ENCODE measurements at places on chromosomes 4 and X. TPM values are rescaled to one million over a fixed set of nuclear protein-coding genes. Genes with fewer than 3 reads are reported as not detected.

- H3K36me3 ChIP-seq = no peaks in the 10 kb centered on the region
- peaks cover 34% of the 10 kb centered on the region for H3K4me1 ChIP-seq
- H3K27ac ChIP-seq = no peak overlapping the region
Measured at GRCh38 chr4:155761916-155762315, 3.1 kb downstream of the GUCY1B1 start.

Gene TDO2
- 0.43 TPM for polyA plus RNA-seq

- H3K27me3 ChIP-seq = peaks cover 2% of the 10 kb centered on the region
- H3K4me3 ChIP-seq = no peak overlapping the region
- no peak for DNase-seq
- no peak overlapping the region for H3K27ac ChIP-seq
Measured at GRCh38 chrX:148389629-148390028, 110.8 kb upstream of the AFF2 start.

Gene ARR3
- not detected for polyA plus RNA-seq

DNA sequence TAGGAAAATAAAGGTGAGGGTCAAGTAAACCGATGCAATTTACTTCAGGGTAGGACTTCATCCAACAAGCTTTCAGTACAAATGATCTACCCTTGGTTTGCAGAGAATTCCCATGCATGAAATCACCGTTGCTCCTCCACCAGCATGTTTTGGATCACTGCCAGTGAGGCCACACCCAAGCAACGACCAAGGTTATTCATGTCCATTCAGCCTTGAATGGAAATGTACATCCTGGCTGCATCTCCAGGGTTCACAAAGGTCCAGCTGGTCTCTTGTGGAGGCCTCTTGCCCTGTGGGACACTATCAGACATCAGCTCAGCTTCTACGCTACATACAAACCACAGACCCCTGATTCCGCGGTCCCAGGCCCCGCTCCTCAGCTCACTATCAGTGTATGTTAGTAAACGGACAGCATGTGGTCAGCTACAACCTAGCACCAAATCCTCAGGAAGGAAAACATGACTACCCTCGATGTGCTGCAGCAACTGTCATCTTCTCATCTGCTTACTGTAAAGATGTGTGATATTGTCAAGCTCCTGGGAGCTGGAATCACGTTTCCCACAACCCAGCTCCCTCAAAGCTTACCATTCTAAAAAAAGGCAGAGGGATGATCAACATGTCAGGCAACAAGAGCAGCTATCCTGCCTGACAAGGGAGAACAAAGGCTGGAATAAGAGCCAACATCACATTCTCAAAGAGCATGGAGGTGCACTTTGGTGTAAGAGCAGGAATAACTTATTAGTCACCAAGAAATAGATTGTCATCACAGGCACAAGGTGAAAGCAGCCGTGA, 4.9 kb downstream of the LYAR start:
- no peak overlapping the region for H3K4me3 ChIP-seq
- no peaks in the 10 kb centered on the region for H3K27me3 ChIP-seq
- no peak for DNase-seq
- H3K27ac ChIP-seq = peak overlapping the region; percentile 76

Gene LIMCH1
- polyA plus RNA-seq = 43.4 TPM

DNA sequence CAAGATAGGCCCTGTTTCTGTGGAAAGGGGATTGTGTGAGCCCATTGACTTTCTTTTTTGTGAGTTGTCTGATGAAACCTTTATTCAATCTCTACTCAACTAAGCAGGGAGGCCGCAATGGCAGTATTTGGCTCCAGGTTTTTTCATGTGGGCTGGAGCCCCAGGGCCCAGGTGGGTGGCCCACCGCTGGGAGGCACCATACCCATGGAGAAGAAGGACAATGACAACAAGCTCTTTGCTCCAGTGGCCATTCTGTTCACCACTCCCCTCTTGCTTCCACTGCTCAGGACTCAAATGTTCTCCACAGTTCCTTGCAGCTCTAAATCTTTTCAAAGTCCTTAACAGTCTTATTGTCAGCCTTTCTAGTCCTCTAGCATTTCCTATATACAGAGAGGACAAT, 54.1 kb downstream of the HOPX start:
- no peak for DNase-seq
- no peak overlapping the region for H3K4me3 ChIP-seq

Gene HTR2C
- polyA plus RNA-seq = not detected

Gene HPGDS
- 1.2 TPM for polyA plus RNA-seq

DNA sequence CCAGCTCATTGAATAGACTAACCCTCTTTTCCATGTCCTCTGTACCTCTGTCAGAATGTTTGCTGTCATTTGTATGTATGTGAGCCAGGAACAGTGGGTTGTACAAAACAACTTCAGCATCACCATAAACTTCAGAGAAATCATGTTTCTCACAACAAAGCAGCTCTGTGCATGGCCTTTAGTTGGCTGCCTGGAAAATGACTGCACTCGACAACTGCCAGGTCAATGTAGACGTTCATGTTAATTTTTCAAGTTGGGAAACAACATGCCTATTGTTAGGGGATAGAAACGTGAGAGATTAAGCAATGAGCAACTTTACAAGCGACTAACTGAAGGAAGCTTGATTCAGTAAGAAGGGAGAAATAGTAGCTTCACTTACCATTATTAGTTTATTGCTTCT, 17.9 kb upstream of the CXCL11 start:
- H3K27ac ChIP-seq = no peak overlapping the region
- H3K27me3 ChIP-seq = no peaks in the 10 kb centered on the region
- no peaks in the 10 kb centered on the region for H3K4me1 ChIP-seq
- H3K4me3 ChIP-seq = no peak overlapping the region

- no peaks in the 10 kb centered on the region for H3K27me3 ChIP-seq
- no peaks in the 10 kb centered on the region for H3K36me3 ChIP-seq
- DNase-seq = no peak
- no peak overlapping the region for H3K27ac ChIP-seq
Measured at GRCh38 chr4:147175460-147176025, 229.9 kb upstream of the TTC29 start.

DNA sequence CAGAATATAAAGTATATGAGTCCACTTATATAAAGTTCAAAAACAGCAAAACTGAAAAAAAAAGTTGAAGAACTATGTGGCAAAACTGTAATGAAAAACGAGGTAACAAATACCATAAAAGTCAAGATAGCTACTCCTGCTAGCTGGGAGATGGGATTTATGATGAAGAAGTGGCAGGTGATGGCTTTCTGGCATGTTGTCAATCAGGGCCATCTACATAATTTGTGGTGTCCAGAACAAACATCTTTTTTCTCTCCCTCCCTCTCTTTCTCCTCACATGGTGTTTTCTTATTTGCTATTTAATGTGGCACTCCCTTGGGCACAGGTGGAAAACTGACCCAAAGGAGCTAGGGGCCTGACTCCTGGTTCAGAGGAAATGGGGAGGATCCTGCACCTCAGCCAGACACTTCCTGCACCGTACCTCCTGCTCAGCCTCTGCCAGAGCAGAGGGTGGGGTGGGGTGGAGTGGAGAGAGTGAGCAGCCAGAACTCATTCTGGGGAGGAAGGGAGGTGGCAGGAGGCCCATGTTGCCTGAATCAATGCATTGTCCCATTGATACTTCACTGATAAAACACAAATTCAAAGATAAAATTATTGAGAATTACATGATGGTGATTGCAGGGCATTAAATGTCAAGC, 5.3 kb upstream of the SAP30 start:
- no peak overlapping the region for H3K27ac ChIP-seq
- no peaks in the 10 kb centered on the region for H3K36me3 ChIP-seq
- no peaks in the 10 kb centered on the region for H3K27me3 ChIP-seq
- H3K4me1 ChIP-seq = no peaks in the 10 kb centered on the region
- H3K4me3 ChIP-seq = no peak overlapping the region

DNA sequence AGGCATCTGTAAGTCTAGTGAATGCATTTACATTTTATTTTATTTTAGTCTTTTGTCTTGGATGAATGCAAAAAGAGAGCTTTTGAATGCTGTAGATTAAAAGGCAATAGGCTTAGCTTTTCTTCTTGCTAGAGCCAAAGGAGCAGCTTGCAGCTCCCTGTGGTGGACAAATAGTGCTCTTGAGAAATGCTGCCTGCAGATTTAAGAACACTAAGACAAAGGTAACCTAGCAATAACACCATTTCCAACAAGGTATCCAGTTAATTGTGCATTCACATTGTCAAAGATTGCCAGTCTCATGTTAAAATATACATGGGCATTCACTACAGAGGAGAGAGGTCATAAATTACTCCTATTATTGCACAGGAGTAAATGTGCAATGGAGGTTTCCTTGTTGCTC, 859.2 kb upstream of the PRKX start:
- H3K36me3 ChIP-seq = no peaks in the 10 kb centered on the region
- no peaks in the 10 kb centered on the region for H3K4me1 ChIP-seq
- H3K27me3 ChIP-seq = no peaks in the 10 kb centered on the region
- H3K27ac ChIP-seq = no peak overlapping the region
- no peak overlapping the region for H3K4me3 ChIP-seq

DNA sequence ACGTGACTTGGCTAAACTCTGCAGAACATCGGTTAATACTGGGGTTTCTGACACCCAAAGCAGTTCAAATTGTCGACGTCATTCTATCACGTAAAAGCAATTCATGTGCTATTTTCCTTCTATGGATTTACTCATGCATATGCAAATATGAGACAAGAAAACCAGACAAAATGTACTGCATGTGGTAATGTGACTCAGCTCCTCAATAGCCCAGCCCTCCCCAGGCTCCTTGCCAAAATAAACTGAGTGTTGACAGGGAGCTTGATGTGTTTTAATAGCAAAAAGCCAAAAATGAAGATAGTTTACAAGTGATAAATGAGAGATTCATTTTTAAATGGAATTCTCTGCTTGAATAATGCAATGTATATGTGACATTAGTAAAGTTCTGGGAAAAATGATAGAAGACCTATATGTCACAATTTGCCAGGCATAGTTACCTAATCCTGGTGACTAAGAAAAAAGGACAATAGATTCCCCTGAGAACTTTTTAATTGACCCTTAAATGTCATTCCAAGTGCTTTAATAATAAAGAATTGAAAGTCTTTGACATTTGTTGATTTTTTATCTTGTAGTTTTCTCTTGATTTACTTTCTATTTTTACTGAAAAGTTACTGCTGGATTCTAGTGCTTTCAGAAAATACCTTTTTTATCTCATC, 1700.6 kb upstream of the TENM3 start:
- no peak overlapping the region for H3K4me3 ChIP-seq
- no peaks in the 10 kb centered on the region for H3K36me3 ChIP-seq
- DNase-seq = peak; percentile 47
- no peak overlapping the region for H3K27ac ChIP-seq
- no peaks in the 10 kb centered on the region for H3K27me3 ChIP-seq

DNA sequence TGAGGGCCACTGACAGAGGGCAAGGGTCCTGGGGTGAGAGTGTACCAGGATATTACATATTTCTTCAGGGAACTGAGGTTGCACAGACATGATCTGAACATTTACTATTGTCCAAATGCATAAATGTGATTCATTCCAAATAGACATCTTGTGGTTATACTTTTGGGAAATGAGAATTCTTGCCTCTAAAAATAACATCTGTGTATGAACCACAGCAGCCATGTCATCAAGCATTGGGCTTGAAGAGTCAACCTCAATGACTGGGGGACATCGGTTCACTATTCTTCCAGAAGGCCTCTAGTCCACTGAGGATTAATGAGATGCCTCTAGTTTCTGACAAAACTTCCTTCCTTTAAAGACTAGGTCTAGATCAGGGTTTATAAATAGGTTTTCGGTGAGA, 193.1 kb upstream of the GPC4 start:
- H3K27me3 ChIP-seq = peaks cover 12% of the 10 kb centered on the region
- H3K36me3 ChIP-seq = no peaks in the 10 kb centered on the region
- no peaks in the 10 kb centered on the region for H3K4me1 ChIP-seq
- no peak for DNase-seq
- H3K27ac ChIP-seq = no peak overlapping the region

DNA sequence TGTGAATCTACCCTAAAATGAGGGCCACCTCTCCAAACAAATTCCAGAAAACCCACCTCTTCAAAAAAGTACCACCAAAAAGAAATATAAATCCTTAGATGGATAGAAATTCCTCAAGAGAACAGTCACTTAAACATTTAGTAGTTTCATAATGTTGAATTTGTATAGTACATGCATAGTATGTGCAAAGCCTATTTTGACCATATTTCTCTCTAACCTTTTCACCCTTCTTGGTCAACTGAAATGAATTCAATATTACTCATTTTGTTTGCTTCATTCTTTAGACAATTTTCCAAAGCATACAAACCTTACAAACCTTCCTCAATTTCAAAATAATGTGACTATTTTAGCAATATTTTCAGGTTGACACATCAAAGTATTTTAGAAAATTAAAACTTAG, 4.1 kb downstream of the RHOXF1 start:
- no peak overlapping the region for H3K4me3 ChIP-seq
- no peak for DNase-seq
- no peak overlapping the region for H3K27ac ChIP-seq
- H3K4me1 ChIP-seq = no peaks in the 10 kb centered on the region
- no peaks in the 10 kb centered on the region for H3K27me3 ChIP-seq
- H3K36me3 ChIP-seq = no peaks in the 10 kb centered on the region

DNA sequence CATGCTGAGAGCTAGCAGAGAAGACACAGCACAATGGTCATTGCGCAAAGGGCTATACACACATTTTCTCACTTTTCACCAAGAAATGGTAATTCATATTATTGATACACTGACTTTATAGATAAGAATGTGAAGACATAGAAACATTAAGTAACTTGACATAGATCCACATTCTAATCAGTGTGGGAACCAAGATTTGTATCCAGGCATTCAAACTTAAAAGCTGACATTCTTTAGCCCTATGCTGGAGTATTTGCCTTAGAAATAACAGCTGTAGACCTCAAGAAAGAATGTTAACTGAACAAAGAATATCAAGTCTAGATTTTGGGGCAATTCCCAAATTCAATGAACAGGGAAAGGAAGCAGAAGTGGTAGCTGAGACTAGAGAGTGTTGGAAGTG, 384.8 kb downstream of the IL15 start:
- no peaks in the 10 kb centered on the region for H3K27me3 ChIP-seq
- H3K4me1 ChIP-seq = no peaks in the 10 kb centered on the region
- H3K36me3 ChIP-seq = no peaks in the 10 kb centered on the region
- no peak overlapping the region for H3K27ac ChIP-seq
- H3K4me3 ChIP-seq = no peak overlapping the region

Gene DMP1
- polyA plus RNA-seq = not detected

Gene POLN
- 1.1 TPM for polyA plus RNA-seq

GRCh38 chrX:130179170-130179569, 7.4 kb downstream of the RAB33A start:
- no peaks in the 10 kb centered on the region for H3K27me3 ChIP-seq
- no peaks in the 10 kb centered on the region for H3K4me1 ChIP-seq
- H3K4me3 ChIP-seq = no peak overlapping the region
- no peaks in the 10 kb centered on the region for H3K36me3 ChIP-seq

GRCh38 chrX:82031250-82031649, 829.3 kb downstream of the SH3BGRL start:
- no peaks in the 10 kb centered on the region for H3K4me1 ChIP-seq
- no peak for DNase-seq
- no peak overlapping the region for H3K4me3 ChIP-seq
- no peaks in the 10 kb centered on the region for H3K36me3 ChIP-seq
- no peak overlapping the region for H3K27ac ChIP-seq

Gene FOXP3
- polyA plus RNA-seq = 0.12 TPM

- DNase-seq = no peak
- no peaks in the 10 kb centered on the region for H3K36me3 ChIP-seq
- H3K27ac ChIP-seq = no peak overlapping the region
- H3K4me1 ChIP-seq = no peaks in the 10 kb centered on the region
Measured at GRCh38 chr4:183355405-183355804, 33.2 kb upstream of the CLDN24 start.

- DNase-seq = peak; percentile 91
- no peaks in the 10 kb centered on the region for H3K4me1 ChIP-seq
- no peak overlapping the region for H3K4me3 ChIP-seq
- H3K27me3 ChIP-seq = no peaks in the 10 kb centered on the region
- H3K36me3 ChIP-seq = no peaks in the 10 kb centered on the region
Measured at GRCh38 chr4:129362691-129363274, 266.8 kb downstream of the C4orf33 start.

GRCh38 chr4:37463033-37463856, 218.7 kb downstream of the NWD2 start:
- DNase-seq = no peak
- H3K4me1 ChIP-seq = no peaks in the 10 kb centered on the region
- H3K4me3 ChIP-seq = no peak overlapping the region
- no peaks in the 10 kb centered on the region for H3K27me3 ChIP-seq
- H3K36me3 ChIP-seq = no peaks in the 10 kb centered on the region

Data from lung (tissue), 17 donors.